ENCODE measurements at places on chromosomes 4 and X.

DNA sequence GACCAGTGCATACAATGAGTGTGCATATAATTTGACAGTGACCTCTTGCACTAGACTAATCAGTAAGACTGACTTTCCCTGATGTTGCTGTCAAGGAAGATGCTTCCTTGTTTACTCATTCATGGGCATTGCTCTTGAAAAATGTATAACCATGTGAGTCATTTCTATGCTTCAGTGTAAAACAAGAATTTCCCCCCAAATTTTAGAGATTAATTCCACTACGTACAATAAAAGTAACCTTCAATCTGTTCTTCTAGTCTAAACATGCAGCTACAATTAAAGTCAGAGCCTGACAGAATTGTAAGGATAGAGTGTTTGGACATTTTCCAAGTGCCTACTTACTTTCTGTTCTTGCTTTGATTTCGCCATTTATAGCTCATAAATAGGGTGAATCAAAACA lies 935.7 kb downstream of the RAPGEF2 start:
- no peaks in the 10 kb centered on the region for H3K4me1 ChIP-seq
- no peak overlapping the region for H3K27ac ChIP-seq
- no peaks in the 10 kb centered on the region for H3K36me3 ChIP-seq
- H3K4me3 ChIP-seq: no peak overlapping the region
- no peak for DNase-seq
- no peaks in the 10 kb centered on the region for H3K27me3 ChIP-seq

- no peak for DNase-seq
- no peaks in the 10 kb centered on the region for H3K36me3 ChIP-seq
- no peaks in the 10 kb centered on the region for H3K4me1 ChIP-seq
- H3K27ac ChIP-seq: no peak overlapping the region
- no peaks in the 10 kb centered on the region for H3K27me3 ChIP-seq
- H3K4me3 ChIP-seq: no peak overlapping the region
These were observed 312.6 kb downstream of the PACRGL start for GRCh38 chr4:21012851-21013331.

DNA sequence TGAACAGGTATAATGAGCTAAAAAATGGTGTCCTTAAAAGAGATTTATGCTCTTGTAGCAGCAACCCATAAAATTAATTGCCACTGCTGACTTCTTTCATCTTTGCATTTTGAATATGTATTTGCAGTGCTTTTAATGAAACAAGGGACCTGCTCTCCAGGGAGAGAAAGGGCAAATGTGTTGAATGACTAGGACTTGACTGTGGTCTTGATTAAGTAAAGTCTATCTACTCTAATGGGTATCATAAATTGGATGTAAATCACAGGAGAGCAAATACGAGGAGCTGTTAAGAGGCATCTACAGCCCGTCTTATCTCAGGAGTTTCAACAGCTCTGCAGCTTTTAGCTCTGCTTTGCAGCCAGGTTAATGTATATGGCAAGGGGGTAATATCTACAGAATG lies 216.4 kb downstream of the PALLD start:
- peaks cover 48% of the 10 kb centered on the region for H3K4me1 ChIP-seq
- no peak overlapping the region for H3K27ac ChIP-seq
- H3K27me3 ChIP-seq: no peaks in the 10 kb centered on the region
- no peak for DNase-seq

DNA sequence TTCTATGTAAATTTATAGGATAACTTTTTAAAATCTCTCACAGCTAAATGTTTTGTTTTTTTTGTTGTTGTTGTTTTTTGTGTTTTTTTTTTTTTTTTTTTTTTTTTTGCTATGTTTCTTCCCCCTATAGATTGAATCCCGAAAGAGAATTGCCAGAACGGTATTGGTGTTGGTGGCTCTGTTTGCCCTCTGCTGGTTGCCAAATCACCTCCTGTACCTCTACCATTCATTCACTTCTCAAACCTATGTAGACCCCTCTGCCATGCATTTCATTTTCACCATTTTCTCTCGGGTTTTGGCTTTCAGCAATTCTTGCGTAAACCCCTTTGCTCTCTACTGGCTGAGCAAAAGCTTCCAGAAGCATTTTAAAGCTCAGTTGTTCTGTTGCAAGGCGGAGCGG lies 4.1 kb downstream of the BRS3 start:
- no peak for DNase-seq
- peaks cover 12% of the 10 kb centered on the region for H3K27me3 ChIP-seq
- no peak overlapping the region for H3K4me3 ChIP-seq

DNA sequence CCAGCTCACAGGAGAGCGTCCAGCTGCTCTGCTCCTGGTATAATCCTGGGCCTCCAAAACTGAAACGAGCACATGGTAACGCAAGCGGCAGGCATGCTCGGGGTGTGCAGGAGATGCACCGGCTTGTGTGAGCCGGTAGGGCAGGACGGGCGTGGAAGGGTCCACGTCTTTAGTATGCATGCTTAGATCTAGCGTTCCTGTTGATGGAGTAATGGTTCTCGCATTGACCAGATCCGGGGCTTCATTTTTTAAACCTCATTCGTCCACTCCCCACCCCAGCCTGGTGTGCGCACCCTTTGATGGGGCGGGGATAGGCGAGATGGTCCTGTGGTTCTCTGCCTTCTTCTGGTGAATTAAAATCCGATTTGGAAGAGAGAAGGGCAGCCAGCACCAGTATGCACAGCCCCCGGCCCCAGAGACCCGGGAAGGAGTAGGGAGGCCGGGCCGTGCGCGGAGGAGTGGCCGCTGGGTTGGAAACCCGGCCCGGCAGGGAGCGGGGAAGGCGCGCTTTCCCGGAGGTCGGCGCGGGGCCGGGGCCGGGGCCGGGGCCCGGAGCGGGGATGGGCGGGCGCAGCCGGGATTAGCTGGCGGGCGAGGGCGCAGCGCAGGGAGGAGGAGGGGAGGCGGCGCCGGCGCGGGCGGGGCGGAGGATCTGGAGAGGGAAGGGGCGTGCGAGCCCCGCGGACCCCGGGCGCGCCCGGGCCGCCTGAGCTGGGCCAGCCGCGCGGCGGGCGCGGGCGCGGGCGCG lies 39.9 kb downstream of the FAM149A start:
- no peaks in the 10 kb centered on the region for H3K4me1 ChIP-seq
- H3K4me3 ChIP-seq: peak overlapping the region; percentile 66
- H3K27me3 ChIP-seq: no peaks in the 10 kb centered on the region
- H3K27ac ChIP-seq: peak overlapping the region; percentile 55

- H3K4me1 ChIP-seq: no peaks in the 10 kb centered on the region
- DNase-seq: no peak
- H3K27me3 ChIP-seq: no peaks in the 10 kb centered on the region
- no peak overlapping the region for H3K27ac ChIP-seq
These were observed 602.8 kb upstream of the DIPK2B start for GRCh38 chrX:45803383-45803921.

GRCh38 chrX:134542485-134542884 lies 82.5 kb downstream of the HPRT1 start:
- H3K4me3 ChIP-seq: no peak overlapping the region
- H3K27me3 ChIP-seq: peaks cover 4% of the 10 kb centered on the region
- no peaks in the 10 kb centered on the region for H3K36me3 ChIP-seq
- H3K27ac ChIP-seq: no peak overlapping the region
- H3K4me1 ChIP-seq: no peaks in the 10 kb centered on the region

- no peak overlapping the region for H3K4me3 ChIP-seq
- no peaks in the 10 kb centered on the region for H3K27me3 ChIP-seq
- H3K27ac ChIP-seq: peak overlapping the region; percentile 71
- H3K4me1 ChIP-seq: peaks cover 89% of the 10 kb centered on the region
These were observed 18.2 kb downstream of the UBE2D3 start for GRCh38 chr4:102809190-102809589.

DNA sequence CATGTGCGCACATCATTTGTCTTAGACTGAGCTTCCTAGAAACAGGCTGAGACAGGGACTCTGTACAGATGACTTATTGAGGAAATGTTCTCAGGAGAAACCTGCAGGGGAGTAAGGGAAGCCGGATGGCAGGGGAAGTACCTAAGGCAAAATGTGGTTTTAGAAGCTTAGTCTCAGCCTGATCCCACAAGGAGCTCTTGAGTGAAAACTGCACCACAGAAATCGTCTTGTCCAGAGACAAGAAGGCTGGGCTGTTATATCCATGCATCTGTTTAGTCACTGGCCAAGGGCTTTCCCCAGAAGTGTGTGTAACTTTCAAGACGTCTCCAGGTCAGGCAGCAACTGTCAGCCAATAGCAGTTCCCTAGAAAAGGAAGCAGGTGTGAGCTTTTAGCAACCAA lies 86.0 kb downstream of the FUNDC1 start:
- H3K36me3 ChIP-seq: no peaks in the 10 kb centered on the region
- no peak overlapping the region for H3K4me3 ChIP-seq
- H3K27ac ChIP-seq: no peak overlapping the region
- no peaks in the 10 kb centered on the region for H3K4me1 ChIP-seq
- no peaks in the 10 kb centered on the region for H3K27me3 ChIP-seq

- H3K27me3 ChIP-seq: no peaks in the 10 kb centered on the region
- H3K27ac ChIP-seq: no peak overlapping the region
- no peak for DNase-seq
- no peak overlapping the region for H3K4me3 ChIP-seq
- no peaks in the 10 kb centered on the region for H3K4me1 ChIP-seq
These were observed 97.9 kb downstream of the MAB21L2 start for GRCh38 chr4:150679765-150680343.

DNA sequence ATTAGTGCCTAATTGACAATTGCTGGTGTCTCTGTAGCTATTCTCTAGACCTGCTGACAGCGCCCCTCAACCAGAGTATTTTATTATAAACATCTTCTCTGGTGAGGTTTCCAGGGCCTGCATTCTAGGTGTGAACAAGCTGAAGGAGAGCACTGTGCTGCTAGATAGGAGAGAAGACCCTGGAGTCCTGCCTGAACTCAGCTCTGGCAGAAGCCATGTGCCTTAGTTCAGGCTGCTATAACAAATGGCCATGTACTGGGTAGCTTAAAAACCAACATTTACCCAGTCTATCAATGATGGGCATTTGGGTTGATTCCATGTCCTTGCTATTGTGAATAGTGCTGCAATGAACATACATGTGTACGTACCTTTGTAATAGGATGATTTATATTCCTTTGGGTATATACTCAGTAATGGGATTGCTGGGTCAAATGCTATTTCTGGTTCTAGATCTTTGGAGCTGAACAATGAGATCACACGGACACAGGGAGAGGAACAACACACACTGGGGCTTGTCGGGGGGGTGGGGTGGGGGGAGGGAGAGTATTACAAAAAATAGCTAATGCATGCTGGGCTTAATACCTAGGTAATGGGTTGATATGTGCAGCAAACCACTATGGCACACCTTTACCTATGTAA lies 185.5 kb upstream of the CPEB2 start:
- H3K27ac ChIP-seq: no peak overlapping the region
- no peaks in the 10 kb centered on the region for H3K36me3 ChIP-seq
- H3K4me1 ChIP-seq: no peaks in the 10 kb centered on the region
- no peak for DNase-seq

GRCh38 chr4:68576272-68577125 lies at the start of gene UGT2B17:
UGT2B17 (minus strand) TSS chr4:68576322; CDS start chr4:68568484, 7,838 bp downstream.
- H3K27ac ChIP-seq: no peak within 1 kb of the TSS
- H3K27me3 ChIP-seq: no peaks in the 10 kb centered on the region
- no peak within 1 kb of the TSS for H3K4me3 ChIP-seq
- no peak for DNase-seq
- H3K36me3 ChIP-seq: no peaks in the 10 kb centered on the region
- no peaks in the 10 kb centered on the region for H3K4me1 ChIP-seq

DNA sequence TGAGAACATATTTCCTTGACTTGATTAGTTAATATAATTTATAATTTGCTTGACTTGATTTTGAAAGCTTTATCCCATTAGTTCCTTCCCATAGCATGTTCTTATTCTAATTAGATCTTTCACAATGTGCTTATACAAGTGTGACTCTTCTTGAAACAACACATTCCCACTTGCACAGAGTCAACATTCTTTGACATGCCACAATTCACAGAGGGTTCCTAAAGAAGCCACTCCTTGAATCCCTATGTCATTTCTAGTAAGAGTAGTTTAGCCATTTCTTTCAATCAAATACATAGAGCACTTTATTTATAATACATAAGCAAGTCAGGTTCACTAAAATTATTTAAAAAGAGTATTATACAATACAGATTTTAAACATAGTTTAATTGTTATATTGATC lies 228.9 kb upstream of the GRID2 start:
- no peak for DNase-seq
- no peaks in the 10 kb centered on the region for H3K27me3 ChIP-seq
- H3K4me1 ChIP-seq: no peaks in the 10 kb centered on the region
- no peak overlapping the region for H3K4me3 ChIP-seq

DNA sequence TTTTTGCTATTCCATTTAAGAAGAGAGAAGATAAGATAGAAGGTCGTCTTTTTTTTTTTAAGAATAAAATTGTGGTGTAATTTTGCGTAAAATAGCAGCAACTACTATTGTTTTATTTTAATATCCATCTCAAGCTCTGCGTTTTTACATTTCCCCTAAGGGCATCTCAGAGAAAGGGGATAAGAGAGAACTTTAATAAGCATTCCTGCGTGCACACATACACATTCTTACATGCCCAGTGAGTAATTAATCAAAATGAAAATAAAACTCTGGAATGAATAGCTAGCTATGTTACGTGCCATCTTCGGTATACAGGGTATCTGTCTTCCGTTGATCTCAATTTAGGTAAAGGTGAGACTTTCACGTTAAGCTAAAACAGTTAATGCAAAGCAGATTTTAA lies 200.3 kb upstream of the TENM3 start:
- no peak overlapping the region for H3K27ac ChIP-seq
- no peak for DNase-seq
- no peaks in the 10 kb centered on the region for H3K36me3 ChIP-seq
- H3K4me3 ChIP-seq: no peak overlapping the region
- no peaks in the 10 kb centered on the region for H3K4me1 ChIP-seq
- H3K27me3 ChIP-seq: no peaks in the 10 kb centered on the region

DNA sequence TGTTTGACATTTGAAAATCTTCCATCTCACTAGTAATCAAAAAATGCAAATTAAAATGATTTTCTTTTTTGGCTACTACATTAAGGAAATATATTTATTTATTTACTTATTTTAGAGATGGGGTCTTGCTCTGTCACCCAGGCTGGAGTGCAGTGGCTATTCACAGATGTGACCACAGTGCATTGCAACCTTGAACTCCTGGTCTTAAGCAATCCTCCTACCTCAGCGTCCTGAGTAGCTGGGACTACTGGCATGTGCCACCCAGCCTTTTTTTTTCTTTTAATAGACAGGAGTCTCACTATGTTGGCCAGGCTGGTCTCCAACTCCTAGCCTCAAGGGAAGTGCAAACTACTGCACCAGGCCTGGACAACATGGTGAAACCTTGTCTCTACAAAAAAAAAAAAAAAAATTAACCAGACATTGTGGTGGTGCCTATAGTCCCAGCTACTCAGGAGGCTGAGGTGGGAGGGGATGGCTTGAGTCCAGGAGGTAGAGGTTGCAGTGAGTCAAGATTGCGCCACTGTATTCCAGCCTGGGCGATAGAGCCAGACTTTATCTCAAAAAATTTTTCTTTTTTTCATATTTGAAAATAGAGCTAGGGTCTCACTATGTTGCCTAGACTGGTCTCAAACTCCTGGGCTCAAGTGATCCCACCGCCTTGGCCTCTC lies 4.4 kb upstream of the SMIM14 start:
- no peak overlapping the region for H3K27ac ChIP-seq
- no peak for DNase-seq
- H3K4me1 ChIP-seq: no peaks in the 10 kb centered on the region

GRCh38 chr4:95732061-95732460 lies 107.8 kb upstream of the PDHA2 start:
- no peaks in the 10 kb centered on the region for H3K27me3 ChIP-seq
- no peaks in the 10 kb centered on the region for H3K4me1 ChIP-seq
- no peaks in the 10 kb centered on the region for H3K36me3 ChIP-seq
- DNase-seq: no peak
- no peak overlapping the region for H3K27ac ChIP-seq

GRCh38 chrX:82676386-82676785 lies 831.7 kb upstream of the POU3F4 start:
- H3K4me3 ChIP-seq: no peak overlapping the region
- H3K27ac ChIP-seq: no peak overlapping the region
- H3K4me1 ChIP-seq: no peaks in the 10 kb centered on the region
- no peak for DNase-seq
